Hindlimb muscle (tissue), 1 donor: ENCODE measurements at places on chromosomes 5 and 9. TPM values are rescaled to one million over a fixed set of nuclear protein-coding genes. Genes with fewer than 3 reads are reported as not detected.

DNA sequence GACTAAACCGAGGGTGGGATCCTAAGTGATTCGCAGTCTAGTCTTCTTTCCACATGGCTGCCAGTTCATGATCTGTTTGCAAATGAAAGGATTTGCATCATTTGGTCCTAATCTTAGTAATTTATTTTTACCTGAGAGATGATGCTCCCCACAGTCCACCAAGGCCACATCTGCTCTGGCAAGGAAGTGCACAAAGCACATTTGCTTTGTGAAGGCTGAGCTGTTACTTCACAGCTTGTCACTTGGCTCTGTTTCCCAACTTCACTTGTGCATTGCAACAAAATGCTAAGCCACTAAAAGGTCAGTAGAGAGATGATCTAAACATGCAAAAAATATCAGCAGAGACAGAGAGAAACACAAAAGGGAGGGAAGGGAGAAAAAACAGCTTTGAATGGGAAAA, 128.5 kb upstream of the VLDLR start:
- DNase-seq, result peak; percentile 62

GRCh38 chr5:56481428-56482357, 248.6 kb upstream of the ANKRD55 start:
- peak; percentile 72 for DNase-seq

DNA sequence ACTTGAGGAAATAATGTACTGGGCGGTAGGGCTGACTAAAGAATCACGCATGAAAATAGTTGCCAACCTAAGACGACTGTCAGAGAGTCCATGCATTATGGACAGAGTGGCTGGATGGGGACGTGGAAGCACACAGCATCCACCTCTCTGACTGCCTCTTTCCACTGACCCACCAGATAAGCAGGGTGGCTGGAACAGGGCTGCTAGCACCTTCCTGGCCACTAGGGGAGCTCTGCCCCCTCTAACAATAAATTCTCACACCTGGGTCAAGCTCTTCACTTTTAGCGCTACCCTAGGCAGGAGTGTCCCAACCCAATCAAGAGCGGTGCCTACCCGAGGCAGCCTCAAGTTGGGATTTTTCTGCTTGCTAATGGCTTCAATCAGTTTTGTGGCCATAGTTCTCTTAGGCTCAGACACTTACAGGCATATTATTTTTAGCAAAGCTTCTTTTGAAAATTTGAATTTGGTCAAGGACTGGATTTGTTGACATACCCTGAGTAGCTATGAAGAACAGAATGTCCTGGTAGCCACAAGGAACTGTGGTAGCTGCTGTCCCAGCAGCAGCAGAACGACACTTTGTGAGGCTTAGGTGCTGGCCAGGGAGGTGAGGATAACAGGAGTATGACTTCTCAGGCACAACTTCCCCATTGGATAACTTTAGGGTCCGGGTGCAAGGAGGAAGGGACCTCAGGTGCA, 6.9 kb upstream of the TPM2 start:
- no peak for DNase-seq

DNA sequence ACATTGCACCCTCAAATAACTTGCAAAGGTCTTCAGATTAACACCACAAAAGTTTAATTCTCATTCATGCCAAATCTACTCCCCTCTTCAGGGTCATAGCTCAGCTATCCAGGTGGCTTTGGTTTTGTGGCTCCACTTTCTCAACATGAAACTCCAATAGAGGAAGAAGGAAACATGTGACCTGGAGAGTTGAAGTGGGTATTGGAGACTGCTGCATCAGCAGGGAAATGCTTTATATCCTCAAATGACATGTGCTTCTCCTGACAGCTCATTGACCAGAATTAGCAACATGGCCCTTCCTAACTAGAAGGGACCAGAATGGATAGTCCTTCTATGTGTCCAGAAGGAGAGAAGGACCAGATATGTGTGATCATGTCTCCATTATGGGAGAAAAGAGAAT, 73.6 kb downstream of the TLR4 start:
- peak; percentile 18 for DNase-seq

DNA sequence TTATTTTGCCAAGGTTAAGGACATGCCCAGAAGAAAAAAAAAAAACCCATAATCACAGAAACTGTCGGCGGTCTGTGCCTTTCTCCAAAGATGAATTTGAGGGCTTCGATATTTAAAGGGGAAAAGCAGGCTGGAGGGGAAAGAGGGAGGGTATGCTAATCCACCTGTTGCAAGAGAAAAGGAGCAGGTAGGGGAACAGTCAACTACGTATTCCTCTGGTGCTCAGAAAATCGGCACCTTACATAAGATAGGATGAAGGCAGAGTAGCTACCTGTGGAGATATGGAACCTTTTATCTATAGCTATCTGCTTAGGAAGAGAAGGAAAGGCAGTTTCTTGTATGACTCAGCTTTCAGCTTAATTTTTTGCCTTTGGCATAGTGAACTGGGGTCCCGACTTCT, 77.7 kb downstream of the PTCD2 start:
- DNase-seq, result no peak

GRCh38 chr9:37386988-37387387, 35.5 kb upstream of the GRHPR start:
- no peak for DNase-seq

DNA sequence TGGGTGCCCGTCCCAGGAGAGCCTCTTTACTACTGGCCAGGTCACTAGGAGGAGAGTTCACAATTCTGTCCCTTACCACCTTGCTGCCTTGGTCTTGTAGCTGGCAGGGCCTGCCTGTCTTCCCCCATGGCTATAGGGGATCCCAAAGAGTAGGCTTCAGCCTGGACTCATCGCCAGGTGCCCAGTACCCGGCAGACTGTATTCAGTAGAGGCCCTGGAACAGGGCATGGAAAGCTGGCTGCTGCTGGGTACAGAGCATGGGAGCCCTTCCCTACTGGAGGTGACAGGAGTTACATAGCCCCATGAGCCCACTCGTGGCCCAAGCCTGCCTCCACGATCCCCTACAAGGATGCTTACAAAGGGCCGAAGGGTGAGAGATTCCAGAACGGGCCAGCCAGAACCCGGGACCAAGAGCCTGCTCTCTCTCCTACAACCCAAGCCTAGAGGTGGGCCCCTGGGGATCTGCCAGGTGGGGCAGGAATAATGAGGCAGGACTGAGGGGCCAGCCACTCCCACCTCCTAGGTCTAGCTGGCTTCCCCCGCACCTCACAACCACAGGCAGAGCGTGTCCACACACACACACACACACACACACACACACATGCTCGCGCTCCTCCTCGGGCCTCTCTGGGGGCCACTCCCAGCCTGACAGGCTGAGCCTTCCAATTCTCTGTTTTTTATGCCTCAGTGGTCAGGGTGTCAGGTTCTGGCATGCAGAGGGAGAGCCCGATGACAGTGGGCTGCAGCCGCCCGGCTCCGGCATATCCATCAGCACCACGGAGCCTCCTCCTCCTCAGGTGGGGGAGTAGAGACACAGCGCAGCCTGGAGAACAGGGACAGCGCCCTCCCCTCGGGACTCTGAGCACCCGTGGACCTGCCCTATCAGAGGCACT, 186.0 kb downstream of the PAX5 start:
- DNase-seq, result no peak

- DNase-seq, result peak; percentile 50
Measured at GRCh38 chr5:54243483-54244080, 66.8 kb downstream of the ARL15 start.

- DNase-seq, result no peak
Measured at GRCh38 chr5:7419846-7420245, 23.9 kb downstream of the ADCY2 start.

DNA sequence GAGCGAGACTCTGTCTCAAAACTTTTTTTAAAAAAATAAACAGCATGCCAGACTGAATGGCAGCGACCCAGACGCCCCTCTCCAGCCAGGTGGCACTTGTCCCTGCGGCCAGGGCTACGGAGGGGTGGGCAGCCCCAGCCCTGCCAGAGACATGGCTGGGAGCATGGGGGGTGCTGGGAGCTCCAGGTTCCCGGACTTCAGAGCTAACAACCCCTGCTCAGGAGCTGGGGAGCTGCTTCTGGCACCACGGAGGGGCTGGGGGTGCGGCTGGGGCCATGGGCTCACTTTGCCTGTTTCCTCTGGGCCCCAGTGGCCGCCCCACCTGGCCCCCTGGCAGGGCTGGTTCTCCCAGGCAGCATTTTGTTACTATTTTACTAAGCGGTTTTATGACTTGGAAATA, 49.9 kb downstream of the SLC12A7 start:
- no peak for DNase-seq

DNA sequence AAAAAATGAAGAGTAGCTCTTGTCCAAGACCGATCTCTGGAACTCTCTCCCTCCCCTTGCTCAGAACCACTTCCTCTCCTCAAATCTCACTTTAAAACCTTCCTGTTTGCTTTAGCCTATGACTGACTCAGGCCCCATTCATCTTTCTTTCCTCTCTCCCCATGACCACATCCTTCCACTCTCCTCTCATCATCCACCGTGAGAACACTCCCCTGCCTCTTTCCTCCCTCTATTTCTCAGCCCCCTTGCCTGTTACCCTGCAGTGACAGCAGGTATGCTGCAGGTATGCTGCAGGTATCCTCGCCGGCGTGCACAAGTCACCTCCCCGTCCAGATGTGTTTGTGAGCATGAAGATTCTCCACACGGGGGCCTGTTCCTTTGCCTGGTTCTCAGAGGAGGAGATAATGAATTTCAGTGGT, 505.3 kb downstream of the CCDC171 start:
- DNase-seq, result no peak

DNA sequence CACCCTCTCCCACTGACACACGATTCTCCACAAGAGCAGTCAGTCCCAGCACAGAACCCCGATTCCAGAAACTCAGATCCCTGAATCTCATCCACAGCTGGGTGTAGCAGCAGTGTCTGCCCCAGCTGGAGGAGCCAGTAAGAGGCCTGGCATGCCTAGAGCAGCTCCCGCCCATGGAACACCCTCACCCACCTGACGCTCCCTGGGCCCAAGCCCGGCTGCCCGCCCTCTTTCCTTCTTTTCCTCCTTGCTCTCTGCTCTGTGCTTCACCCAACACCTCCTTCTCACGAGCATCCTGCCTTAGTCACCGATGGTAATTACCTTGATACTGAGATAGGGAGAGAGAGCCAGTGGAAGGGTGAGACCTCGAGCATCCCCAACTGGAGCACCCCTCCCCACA, 8.7 kb downstream of the PCDH1 start:
- no peak for DNase-seq

- DNase-seq, result no peak
Measured at GRCh38 chr9:75132244-75132643, 43.9 kb downstream of the OSTF1 start.

DNA sequence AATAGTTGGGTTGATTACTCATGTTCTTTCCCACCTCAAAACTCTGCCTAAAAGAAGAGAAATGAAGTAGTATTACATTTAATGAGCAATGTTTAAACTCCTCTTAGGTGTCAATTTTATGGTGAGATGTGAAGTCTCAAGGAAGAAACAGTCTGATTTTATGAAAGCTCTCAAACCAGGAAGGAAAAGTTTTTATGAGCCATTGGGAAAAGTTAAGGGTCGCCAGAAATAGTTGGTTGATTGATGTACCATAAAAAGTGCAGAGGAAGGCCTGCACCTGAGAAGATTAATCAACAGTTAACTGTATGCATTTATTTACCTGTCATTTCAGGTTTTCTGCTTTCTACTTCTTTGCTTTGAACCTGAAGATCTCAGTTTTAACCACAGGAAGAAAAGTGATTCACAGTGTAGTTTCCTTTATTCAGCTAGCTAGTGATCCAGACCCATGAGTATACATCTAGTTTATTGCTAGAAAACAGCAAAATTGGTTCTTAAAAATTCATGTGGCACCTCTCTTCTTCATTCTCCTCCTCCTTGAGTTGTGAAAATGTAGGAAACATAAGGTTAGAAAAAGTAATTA, 133.1 kb downstream of the CSNK1G3 start:
- DNase-seq, result no peak

- DNase-seq, result no peak
Measured at GRCh38 chr5:36496471-36496870, 109.9 kb upstream of the SLC1A3 start.

DNA sequence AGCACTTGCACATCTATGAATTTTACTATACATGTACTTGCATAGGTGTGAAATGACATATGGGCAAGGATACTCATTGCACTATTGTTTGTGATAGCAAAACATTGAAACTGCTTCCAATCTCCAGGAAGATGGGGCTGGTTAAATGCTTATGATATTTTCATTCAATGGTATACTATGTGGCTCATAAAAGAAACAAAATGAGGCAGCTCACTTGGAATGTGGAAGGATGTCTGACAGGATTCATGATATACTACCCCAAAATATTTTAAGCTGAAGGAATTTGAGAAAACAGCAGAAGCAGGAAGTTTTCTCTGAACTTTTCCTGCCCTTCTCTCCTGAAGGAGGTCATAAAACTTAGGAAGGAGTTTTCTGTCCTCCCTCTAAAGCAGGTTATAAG, 99.6 kb upstream of the CAST start:
- DNase-seq, result no peak

- DNase-seq, result peak; percentile 23
Measured at GRCh38 chr5:137619191-137619870, 116.6 kb downstream of the KLHL3 start.

- DNase-seq, result no peak
Measured at GRCh38 chr5:42807722-42808447, 3.8 kb downstream of the SELENOP start.

DNA sequence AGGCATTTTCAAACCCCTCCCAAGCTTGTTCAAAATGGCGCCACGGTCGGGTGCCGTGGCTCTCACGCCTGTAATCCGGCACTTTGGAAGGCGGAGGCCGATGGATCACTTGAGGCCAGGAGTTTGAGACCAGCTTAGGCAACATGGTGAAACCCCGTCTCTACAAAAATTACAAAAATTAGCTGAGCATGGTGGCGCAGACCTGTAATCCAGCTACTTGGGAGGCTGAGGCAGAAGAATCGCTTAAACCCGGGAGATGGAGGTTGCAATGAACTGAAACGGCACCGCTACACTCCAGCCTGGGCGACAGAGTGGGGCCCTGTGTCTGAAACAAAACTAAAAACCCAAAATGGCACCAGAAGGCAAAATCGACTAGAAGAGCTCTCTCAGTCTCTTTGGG, 142.0 kb downstream of the MTX3 start:
- DNase-seq, result no peak

- DNase-seq, result no peak
Measured at GRCh38 chr9:135046739-135047350, 40.6 kb upstream of the OLFM1 start.

DNA sequence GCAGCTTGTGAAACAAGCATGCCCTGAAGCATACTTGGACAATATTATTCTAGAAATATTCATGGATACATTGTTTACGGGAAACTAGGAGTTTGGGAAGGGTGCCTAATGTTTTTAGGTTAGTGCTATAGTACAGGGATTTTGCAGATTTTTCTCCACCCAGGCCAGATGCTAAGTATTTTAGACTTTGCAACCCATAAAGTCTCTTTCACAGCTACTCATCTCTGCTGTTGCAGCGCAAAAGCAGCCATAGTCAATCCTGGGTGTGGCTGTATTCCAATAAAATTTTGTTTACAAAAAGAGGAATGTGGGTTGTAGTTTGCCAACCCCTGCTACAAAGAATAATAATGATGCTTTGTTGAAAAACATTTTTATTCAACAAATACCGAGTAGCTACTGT, 106.2 kb downstream of the CEMIP2 start:
- DNase-seq, result no peak

GRCh38 chr9:110844121-110844520, 175.5 kb downstream of the MUSK start:
- no peak for DNase-seq

ZFP2 gene
- 2.4 TPM for polyA plus RNA-seq

RFK gene
- 11.3 TPM for polyA plus RNA-seq

ORM2 gene
- polyA plus RNA-seq, result 0.37 TPM

FNBP1 gene
- polyA plus RNA-seq, result 19.8 TPM

C9 gene
- 0.34 TPM for polyA plus RNA-seq

IPPK gene
- 6.5 TPM for polyA plus RNA-seq

MARCHF3 gene
- 6.2 TPM for polyA plus RNA-seq

ADAMTS13 gene
- 10.4 TPM for polyA plus RNA-seq

BRD9 gene
- polyA plus RNA-seq, result 29.4 TPM

CSF1R gene
- 45.1 TPM for polyA plus RNA-seq

CDH10 gene
- polyA plus RNA-seq, result 0.26 TPM
